CD8-positive, alpha-beta memory T cell (primary cell): ENCODE measurements at places on chromosomes 2 and 18. TPM values are rescaled to one million over a fixed set of nuclear protein-coding genes. Genes with fewer than 3 reads are reported as not detected.

- DNase-seq = no peak
- no peaks in the 10 kb centered on the region for H3K27me3 ChIP-seq
- H3K4me3 ChIP-seq = no peak overlapping the region
- no peaks in the 10 kb centered on the region for H3K4me1 ChIP-seq
- no peaks in the 10 kb centered on the region for H3K36me3 ChIP-seq
- H3K27ac ChIP-seq = no peak overlapping the region
Observed at GRCh38 chr2:64837116-64837731, 152.0 kb upstream of the SLC1A4 start.

DNA sequence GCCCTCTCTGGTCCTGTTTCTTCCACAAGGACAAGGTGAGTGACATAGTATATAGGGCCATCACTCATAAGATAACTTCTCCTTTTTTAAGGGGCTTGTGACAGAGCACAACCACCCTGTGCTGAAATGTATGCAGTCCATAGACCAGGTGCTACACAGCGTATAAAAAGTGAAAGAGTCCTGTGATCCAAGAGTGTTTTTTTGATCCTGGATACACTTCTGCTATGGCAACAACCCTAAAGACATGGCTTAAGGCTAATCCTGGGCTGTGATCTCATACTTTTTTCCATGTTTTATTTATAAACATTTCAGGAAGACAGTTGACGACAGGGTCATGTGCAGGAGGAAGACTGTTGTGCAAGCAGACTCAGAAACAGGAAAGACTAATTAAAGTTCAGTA lies 400.5 kb upstream of the TCF4 start:
- no peaks in the 10 kb centered on the region for H3K27me3 ChIP-seq
- no peak for DNase-seq
- no peak overlapping the region for H3K4me3 ChIP-seq
- H3K36me3 ChIP-seq = no peaks in the 10 kb centered on the region

DNA sequence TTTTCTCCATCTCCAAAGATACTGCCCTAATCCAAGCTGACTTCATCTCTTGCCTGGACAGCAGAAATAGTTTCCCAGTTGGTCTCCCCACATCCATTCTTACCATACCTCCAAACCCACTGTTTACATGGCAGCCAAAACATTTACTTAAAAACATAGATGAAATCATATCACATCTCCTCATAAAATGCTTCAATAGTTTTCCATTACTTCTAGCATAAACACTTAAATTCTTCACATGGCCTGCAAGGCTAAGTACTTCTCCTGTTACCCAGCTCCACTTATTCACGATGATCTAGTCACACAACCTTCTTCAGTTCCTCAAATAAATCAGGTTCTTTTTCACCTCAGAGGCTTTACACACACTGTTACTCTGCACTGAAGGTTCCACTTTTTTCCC lies 185.8 kb upstream of the ACVR2A start:
- no peaks in the 10 kb centered on the region for H3K36me3 ChIP-seq
- H3K27me3 ChIP-seq = no peaks in the 10 kb centered on the region
- no peak overlapping the region for H3K4me3 ChIP-seq
- no peak for DNase-seq

Gene KLHL41
- 0.22 TPM for total RNA-seq

- no peaks in the 10 kb centered on the region for H3K36me3 ChIP-seq
- DNase-seq = no peak
- no peak overlapping the region for H3K27ac ChIP-seq
Observed at GRCh38 chr18:69790649-69791048, 157.0 kb downstream of the CD226 start.

DNA sequence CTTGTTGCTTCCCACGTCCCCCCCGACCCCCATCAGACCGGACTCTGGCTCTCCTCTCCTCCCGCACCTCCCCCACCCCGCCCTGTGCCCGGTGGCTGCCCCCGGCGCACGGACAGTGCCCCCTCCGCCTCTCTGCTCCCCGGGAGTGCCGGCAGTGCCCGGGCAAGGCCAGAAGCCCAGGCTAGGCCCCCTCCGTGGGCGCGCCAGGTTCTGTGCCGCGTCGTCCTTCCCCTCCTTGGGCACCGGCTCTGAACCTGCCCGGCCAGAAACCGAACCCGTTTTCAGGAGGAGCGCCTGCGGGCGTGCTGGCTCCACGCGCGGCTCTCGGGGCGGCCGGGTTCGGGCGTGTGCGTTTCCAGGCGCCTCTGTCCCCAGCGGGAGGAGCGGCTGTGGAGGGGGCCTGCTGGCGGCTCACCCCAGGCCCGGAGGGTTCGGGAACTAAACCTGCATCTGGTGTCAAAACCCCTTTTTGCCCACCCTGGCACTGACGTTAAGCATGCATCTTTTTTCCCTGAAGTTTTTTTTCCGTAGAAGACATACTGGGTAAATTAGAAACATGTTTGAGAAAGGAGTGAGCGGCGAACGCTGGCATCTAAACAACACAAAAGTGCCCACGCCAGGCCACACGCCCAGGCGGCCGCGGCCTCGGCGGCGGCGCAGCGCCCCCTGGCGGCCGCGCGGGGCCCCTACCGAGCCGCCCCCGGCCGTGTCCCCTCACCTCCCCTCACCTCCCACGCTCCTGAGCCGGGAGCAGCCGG lies 123.9 kb upstream of the SLC1A4 start:
- H3K27ac ChIP-seq = no peak overlapping the region
- H3K4me3 ChIP-seq = peak overlapping the region; percentile 63
- H3K27me3 ChIP-seq = no peaks in the 10 kb centered on the region

Gene CHST9
- total RNA-seq = not detected

GRCh38 chr2:236507393-236508085 lies 62.1 kb upstream of the ACKR3 start:
- H3K4me1 ChIP-seq = peaks cover 4% of the 10 kb centered on the region
- no peaks in the 10 kb centered on the region for H3K36me3 ChIP-seq
- DNase-seq = peak; percentile 56
- no peak overlapping the region for H3K27ac ChIP-seq
- no peaks in the 10 kb centered on the region for H3K27me3 ChIP-seq
- H3K4me3 ChIP-seq = peak overlapping the region; percentile 39

Gene CLEC4F
- total RNA-seq = not detected

GRCh38 chr2:130875935-130876334 lies 39.2 kb downstream of the ARHGEF4 start:
- no peaks in the 10 kb centered on the region for H3K4me1 ChIP-seq
- H3K36me3 ChIP-seq = no peaks in the 10 kb centered on the region
- H3K27ac ChIP-seq = no peak overlapping the region
- H3K4me3 ChIP-seq = no peak overlapping the region

Gene TRIM43B
- not detected for total RNA-seq

Gene CD302
- total RNA-seq = 0.70 TPM

Gene MAP2
- total RNA-seq = not detected

DNA sequence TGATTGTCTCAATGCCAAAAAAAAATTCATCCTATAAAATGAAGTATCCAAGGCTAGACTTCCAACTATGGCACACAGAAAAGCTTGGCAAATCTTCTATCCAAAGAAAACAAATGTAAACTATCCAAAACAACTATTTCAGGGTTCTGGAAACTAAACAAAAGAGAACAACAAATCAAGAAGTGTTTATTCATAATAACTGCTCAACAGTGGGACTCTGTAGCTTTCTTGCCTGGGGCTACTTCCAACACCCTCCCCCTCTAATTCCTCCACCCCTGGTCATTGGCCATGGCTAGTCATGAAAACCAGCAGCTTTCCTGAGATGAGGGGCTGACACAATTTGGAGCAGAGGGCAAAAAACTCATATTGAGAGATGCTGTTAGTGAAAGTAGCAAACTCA lies 107.0 kb downstream of the EXOC6B start:
- H3K4me3 ChIP-seq = no peak overlapping the region
- no peak overlapping the region for H3K27ac ChIP-seq
- DNase-seq = no peak
- no peaks in the 10 kb centered on the region for H3K36me3 ChIP-seq
- no peaks in the 10 kb centered on the region for H3K4me1 ChIP-seq

DNA sequence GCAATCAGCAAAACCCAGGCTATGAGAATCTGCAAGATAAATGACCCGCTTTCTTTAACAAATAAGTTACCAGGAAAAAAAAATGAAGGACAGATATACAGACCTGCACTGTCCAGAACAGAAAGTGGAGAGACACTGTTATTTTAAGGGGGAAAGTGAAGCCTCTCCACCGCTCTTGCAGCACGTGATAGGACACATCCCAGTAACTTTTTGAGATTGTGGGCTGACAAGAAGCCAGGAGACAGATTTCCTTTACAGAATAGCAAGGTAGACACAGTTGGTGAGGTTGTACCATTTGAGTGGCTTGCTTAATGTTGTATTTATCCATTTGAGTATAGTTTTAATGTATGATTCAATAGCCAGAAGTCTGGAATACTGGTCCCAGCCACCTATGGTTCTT lies 13.0 kb downstream of the TMEM169 start:
- no peaks in the 10 kb centered on the region for H3K36me3 ChIP-seq
- no peaks in the 10 kb centered on the region for H3K27me3 ChIP-seq
- no peak overlapping the region for H3K4me3 ChIP-seq
- H3K4me1 ChIP-seq = no peaks in the 10 kb centered on the region

GRCh38 chr2:118635891-118636290 lies 211.6 kb downstream of the EN1 start:
- no peak for DNase-seq
- H3K27ac ChIP-seq = no peak overlapping the region
- H3K36me3 ChIP-seq = no peaks in the 10 kb centered on the region
- H3K4me1 ChIP-seq = no peaks in the 10 kb centered on the region

DNA sequence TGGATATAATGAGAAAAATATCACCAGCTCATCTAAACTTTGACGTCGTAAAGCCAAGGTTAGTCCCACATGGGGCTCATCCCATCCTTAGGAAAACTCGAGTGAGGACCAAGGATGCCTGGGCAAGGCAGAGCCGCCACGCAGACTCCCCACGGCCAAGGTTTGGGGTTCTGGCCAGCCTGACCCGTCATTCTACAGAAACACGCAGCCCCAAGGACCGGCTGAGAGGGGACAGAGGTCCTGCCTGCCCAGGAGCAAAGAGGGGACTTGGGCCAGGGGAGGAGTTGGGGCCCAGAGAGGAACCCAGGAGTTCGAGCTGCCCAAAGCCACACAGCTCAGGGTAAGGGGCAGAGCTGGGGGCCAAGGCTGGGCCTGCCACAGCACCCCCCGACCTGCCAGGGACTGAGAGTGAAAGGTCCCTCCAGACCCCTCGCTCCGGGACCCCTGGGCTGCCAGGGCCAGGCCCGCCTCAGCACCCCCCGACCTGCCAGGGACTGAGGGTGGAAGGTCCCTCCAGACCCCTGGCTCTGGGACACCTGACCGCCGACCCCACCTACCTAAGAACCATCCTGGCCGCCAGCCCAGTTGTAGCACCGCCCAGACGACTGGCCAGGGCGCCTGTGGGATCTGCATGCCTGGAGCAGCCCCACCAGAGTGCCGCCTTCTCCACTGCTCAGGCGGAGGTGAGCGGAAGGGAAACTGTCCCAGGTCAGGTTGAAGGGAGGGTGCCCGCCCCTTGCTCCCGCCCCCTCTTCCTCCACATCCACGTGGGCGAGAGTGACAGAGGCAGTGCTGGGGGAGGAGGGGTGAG lies at the start of gene PDCD1:
TSS of gene PDCD1 (minus strand) at position 689 of the 811 bp plus-strand sequence. CDS start at position 633, 56 bp downstream.
- H3K27me3 ChIP-seq = no peaks in the 10 kb centered on the region
- H3K36me3 ChIP-seq = no peaks in the 10 kb centered on the region
- H3K4me1 ChIP-seq = peaks cover 60% of the 10 kb centered on the region
- H3K27ac ChIP-seq = peak within 1 kb of the TSS; percentile 31

GRCh38 chr18:22604986-22605421 lies 187.3 kb upstream of the CTAGE1 start:
- no peak for DNase-seq
- no peaks in the 10 kb centered on the region for H3K4me1 ChIP-seq
- H3K4me3 ChIP-seq = no peak overlapping the region

- H3K27ac ChIP-seq = no peak overlapping the region
- H3K4me3 ChIP-seq = no peak overlapping the region
- H3K27me3 ChIP-seq = no peaks in the 10 kb centered on the region
- H3K4me1 ChIP-seq = peaks cover 61% of the 10 kb centered on the region
Observed at GRCh38 chr18:77111951-77112746, 20.4 kb downstream of the MBP start.

DNA sequence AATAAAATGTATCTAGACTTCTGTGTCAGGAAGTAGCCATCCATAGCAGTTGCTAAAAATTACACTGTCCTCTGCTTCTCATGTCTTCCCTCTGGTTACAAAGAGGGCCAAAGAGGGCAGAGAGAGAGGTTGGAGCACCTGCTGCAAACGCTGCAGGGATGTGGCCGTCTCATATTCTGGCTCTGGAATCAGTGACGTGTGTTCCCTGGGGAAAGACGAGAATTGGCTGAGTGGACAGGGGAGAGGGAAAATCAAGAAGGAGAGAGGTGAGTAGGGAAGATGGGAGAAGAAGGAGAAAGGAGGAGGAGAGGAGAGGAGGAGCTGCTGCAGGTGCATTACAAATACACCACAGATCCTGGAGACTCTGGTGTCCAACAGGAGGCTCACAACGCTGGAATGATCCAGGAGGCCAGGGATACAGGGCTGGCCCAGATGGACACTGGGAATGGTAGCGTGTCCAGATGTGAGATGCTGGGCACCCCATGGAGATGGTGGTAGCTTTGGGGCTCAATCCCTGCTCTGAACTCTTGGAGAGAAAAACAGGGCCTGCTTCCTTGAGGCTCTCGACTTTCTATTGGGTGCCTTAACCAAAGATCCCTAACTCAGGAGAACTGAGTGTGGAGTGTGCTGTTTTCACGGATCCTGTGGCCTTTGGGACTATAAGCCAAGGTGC lies 118.4 kb upstream of the PXDN start:
- H3K27ac ChIP-seq = no peak overlapping the region
- no peak overlapping the region for H3K4me3 ChIP-seq
- H3K36me3 ChIP-seq = no peaks in the 10 kb centered on the region

- no peaks in the 10 kb centered on the region for H3K27me3 ChIP-seq
- H3K27ac ChIP-seq = no peak overlapping the region
- no peaks in the 10 kb centered on the region for H3K36me3 ChIP-seq
- H3K4me1 ChIP-seq = no peaks in the 10 kb centered on the region
Observed at GRCh38 chr2:173520918-173521317, 166.2 kb downstream of the CDCA7 start.

DNA sequence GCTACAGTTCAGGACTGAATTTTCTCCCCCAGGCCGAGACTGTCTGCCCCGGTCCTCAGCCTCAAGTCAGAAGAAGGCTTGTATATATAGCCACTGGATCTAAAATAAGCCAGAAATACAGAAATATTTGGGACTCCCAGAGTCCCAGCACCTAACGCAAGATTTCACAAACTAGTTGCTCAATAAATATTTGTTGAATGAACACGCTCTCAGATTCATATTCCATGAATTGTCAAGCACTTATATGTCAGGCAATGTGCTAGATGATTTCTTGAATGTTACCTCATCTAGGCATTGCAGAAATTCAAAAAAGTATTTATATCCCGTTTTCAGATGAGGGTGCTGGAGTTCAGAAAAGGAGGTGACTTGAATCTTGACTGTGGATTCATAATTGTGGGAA lies 163.7 kb upstream of the KLHL29 start:
- no peaks in the 10 kb centered on the region for H3K36me3 ChIP-seq
- no peaks in the 10 kb centered on the region for H3K4me1 ChIP-seq
- no peaks in the 10 kb centered on the region for H3K27me3 ChIP-seq
